Activated T-cell treated with anti-CD3 and anti-CD28 coated beads for 48 hours (primary cell): ENCODE measurements at places on chromosomes 12 and 14.

DNA sequence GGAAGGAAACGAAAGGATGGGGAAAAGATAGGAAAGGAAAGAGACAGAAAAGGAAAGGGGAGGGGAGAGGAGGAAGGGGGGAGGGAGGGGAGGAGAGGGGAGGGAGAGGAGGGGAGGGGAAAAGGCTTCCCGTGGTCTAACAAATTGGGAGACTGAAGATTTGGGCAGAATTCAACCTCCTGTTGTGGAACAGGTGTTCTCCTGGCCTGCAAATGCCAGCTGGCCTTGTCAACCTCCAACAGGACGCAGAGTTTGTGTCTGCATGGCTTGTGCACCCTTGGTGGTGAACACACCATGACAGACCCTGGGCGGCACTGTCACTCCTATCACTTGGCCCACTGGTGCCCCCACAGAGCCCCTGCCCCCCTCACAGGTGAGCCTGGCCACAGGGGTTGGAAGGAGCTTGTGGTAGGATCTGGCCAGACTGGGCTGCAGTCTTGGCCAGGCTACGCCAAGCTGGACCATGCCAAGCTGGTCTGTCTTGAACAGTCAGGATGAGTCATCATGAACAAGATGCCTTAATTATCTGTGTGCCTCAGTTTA, 321.6 kb downstream of the BCL11B start:
- DNase-seq: no peak

DNA sequence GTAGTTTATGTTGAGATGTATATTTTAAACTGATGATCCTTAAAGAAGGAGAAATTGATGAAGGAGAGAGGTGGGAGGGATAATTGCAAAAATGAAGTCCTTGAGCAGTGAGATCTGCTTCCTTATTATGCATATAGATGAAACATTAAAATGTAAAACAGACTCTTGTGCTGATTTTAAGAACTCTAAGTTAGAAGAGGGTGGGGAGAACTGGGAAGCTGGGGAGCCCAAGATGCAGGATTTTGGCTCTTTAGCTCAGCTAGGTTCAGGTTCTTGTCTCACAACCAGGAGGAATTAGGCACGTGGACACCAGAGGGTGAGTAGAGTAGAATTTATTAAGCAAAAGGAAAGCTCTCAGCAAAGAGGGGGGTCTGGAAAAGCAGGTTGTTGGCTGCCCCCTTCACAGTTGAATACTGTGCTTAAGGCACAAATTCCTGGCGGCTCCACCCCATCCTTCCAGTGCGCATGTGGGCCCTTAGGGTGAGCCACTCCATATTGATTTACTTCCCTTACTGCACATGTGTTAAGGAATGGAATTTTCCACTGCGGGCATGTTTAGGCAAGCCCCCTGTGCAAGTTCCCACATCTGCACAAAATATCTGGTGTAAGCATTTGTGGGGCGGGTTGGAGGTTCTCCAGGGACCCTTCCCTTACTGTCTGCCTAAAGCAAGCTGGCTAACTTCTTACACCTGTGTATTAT, 141.9 kb downstream of the BICD1 start:
- no peak for DNase-seq

DNA sequence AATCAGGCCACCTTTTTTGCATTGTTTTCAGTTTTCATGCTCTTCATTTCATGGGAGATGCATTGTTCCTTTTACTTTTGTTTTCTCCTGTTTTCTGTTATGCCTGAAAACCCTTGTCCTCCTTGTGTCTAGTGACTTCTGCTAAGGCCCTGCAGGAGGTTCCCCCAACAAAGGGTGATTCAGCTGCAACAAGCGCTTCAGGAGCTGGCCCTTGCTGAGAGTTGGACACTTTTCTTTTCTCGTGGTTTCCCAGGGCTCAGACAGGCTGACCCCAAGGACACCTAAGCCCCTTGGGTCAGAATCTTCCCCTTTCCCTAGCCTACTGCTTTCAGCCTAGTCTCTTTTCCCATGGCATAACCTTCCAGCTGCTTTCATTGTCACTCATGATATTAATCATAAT, 98.9 kb downstream of the PLXNC1 start:
- DNase-seq: no peak

DNA sequence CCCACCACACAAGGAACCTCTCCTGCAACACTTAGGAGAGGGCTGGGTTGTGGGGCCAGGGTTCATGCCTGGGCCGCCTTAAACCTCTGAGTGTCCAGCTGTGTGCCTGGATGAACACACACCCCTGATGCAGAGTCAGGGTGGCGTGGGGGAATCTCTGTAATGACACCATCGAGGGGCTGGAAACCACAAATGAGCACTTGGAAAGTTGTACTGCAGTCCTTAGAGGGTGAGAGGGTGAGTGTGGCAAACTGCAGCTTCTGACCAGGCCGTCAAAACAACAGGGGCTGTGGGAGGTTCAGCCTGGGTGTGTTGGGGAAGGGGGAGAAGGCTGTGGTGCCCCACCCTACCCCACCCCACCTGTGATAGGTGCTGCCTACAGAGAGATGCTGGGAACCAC, 12.4 kb upstream of the KRT5 start:
- DNase-seq: no peak

DNA sequence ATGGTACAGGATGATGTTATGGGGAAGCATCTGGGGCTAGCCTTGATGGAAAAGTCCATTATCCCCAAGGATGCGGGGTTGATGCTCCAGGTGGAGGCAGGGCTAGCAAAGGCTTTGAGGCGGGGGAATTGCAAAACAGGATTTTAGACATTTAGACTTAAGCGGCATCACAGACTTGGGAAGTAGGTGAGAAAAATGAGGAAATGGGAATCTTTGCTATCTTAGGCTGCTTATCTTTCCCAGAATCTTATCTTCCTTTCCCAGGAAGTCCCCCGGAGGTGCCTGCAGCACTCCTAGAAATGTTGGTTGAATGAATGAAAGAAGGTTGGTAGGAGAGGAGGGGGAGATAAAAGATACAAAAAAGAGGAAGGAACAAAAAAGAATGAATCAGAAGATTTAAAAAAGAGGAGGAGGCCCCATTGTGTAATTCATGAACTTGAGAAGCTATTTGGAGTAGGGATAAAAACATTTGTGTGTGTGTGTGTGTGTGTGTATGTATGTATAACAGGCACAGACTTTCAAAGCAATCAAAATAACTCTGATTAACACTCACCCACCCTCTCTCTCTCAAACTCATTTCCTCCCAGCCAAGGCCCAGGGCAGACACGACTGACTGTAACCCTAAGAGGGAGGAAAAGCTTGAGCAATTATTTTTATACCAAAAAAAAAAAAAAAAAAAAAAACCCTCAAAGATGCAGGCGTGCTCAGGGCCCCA, 62.5 kb upstream of the TBX3 start:
- DNase-seq: no peak

GRCh38 chr14:75689012-75689411, 28.0 kb downstream of the TTLL5 start:
- no peak for DNase-seq

- DNase-seq: no peak
Observed at GRCh38 chr12:17203497-17203896, 597.5 kb upstream of the LMO3 start.

DNA sequence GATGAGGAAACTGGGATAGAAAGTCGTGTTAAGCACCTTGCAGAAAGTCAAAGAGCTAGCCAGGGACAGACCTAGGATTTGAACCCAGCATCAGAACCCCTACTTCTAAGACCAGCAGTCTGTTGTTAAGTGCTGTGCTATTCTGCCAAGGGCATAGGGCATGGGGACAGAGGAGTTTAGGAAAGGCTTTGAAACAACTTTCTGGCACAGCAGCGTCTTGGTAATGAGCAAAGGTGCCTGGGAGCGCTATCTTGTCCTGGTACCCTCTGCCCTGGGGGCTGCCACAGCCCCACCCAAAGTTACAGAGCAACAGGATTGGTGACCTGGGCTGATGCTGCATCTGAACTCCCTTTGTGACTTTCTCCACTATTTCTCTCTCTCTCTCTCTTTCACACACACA, 1108.1 kb downstream of the BCL11B start:
- no peak for DNase-seq

DNA sequence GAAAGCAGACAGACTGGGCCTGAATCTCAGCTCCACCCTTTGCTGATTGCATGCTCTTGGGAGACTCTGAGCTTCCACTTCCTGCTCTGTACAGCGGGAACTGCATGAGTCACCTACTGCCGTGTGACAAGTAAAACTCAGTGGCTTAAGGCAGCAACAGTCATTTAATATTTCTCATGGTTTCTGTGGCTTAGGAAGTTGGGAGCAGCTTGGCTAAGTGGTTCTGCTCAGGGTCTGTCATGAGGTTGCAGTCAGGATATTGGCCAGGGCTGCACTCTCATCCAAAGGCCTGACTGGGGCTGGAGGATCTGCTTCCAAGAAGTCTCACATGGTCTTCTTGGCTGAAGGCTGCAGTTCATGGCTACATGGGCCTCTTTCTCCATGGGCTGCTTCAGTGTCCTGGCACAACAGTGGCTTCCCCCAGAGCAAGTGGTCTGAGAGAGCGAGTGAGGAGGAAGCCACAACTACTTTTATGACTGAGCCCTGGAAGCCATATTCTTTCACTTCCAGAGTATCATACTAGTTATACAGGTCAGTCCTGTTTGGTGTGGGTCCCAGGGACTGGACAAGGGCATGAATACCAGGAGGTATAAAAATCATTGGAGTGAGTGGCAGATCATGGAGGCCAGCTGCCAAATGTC, 49.7 kb downstream of the FAM222A start:
- no peak for DNase-seq

GRCh38 chr14:53946404-53947093, 10.1 kb downstream of the BMP4 start:
- DNase-seq: no peak

DNA sequence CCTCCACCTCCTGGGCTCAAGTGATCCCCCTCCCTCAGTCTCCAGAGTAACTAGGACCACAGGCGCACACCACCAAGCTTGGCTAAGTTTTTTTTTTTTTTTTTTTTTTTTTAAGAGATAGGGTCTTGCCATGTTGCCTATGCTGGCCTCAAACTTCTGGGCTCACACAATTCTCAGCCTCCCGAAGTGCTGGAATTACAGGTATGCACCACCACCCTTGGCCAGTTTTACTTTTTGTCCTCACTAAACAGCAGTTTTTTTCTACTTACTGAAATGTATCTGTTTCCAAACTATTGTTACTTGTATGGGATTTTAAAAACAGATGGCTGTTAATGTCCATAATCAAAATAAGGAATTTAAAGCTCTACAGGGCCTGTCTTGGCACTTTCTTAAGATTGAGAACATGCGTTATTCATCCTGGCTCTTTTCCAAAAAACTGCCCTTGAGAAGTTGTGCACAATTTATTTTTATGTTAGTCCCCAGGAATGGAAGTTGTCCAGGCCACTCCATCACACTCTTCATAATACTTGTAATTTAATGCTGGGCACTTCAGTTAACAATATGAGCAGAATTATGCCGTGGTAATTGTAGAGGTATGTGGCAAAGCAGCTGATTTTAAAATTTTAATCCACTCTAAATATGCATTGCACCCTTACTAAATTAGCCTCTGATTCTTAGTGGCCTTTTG, 51.9 kb upstream of the REP15 start:
- DNase-seq: no peak

DNA sequence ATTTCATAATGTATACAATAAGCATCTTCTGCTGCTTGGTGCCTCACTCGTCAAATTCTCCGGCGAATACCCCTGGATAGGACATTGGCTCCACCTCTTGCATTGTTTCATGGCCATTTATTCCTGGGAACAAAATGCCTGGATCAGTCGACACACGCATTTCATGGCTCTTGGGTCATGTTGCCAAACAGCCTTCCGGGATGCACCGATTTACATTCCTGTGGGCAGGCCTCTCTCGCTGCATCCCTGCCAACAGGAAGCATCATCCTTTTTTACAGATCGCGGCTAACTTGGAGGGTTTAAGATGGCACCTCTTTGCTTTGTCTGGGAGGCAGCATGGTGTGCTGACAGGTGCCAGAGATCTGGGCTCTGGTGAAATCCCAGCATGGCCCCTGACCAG, 32.7 kb upstream of the RIMBP2 start:
- DNase-seq: no peak

DNA sequence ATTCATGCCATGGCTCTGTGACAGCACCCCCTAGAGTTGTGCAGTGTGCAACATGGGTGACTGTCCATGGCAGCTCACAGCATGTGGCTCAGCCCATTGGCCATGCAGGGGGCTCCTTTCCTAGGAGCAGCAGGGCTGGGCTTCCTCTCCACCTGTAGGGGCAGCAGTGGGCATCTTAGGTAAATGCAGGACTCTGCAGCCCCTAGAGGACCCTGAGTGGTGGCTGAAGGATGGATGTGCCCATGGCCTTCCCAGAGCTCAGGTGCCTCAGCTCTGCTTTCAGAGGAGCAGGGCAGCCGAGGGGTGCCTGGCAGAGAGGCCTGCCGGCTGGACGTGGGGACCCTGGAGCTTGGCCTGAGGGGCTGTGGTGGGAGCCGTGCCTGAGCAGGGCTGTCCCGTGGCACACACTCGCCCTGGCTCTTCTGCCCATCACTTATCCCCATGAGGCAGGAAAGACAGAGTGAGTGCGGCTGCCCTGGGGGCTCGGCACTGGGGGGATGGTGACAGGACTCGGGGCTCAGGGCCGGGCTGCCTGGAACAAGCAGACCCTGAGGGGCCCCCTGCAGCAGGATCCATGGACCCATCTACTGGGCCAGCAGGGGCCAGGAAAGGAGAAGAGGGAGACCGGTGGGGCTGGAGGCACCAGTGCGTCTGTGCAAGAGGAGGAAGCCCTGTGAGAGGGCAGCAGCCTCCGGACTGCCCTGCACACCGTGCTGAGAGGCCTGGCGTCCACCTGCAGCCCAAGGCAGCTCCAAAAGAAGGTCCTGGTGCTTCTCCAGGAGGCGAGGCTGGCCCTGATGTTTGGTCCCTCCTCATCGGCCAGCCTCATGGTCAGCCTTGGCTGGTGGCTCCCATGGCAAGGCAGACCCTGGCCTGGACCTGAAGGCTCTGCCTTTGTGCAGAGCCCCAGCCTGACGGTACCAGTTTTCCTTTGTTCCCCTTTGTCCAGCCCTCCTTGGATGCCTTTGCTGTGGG, 7.6 kb downstream of the ADSS1 start:
- DNase-seq: no peak

DNA sequence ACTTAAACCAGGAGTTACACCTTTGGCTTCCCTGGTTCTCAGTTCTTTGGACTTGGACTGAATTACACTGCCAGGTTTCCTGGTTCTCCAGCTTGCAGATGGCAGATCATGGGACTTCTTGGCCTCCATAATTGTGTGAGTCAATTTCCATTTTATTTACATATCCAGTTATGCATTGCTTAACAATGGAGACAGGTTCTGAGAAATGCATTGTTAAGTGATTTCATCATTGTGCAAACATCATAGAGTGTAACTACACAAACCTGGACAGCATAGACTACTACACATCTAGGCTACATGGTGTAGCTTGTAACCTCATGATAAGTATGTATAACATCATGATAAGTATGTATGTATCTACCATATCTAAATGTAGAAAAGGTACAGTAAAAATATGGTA, 276.1 kb upstream of the BTG1 start:
- DNase-seq: no peak

- no peak for DNase-seq
Observed at GRCh38 chr12:125129179-125129571, 63.9 kb downstream of the AACS start.

GRCh38 chr14:105093431-105094192, 28.4 kb upstream of the GPR132 start:
- DNase-seq: peak; percentile 84

DNA sequence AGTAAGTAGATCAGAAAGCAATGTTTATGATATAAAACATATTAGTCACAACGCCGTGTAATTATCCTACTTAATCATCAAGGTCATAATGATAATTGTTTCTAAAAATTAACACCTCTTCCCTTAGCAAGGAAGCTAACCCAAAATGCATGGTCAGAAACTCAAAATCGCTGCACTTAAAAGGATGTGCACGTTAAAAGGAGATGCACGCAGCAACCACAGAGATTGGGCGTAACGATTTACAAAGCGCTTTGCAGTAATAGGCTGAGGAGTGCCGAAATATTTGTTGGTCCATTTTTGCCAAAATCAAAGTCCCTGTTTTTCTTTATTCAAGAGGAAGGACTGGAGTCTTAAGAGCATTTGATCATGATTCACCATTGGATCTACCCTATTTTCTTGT, 1077.2 kb downstream of the VRK1 start:
- DNase-seq: no peak
